ENCODE measurements at places on chromosomes 4 and X.

DNA sequence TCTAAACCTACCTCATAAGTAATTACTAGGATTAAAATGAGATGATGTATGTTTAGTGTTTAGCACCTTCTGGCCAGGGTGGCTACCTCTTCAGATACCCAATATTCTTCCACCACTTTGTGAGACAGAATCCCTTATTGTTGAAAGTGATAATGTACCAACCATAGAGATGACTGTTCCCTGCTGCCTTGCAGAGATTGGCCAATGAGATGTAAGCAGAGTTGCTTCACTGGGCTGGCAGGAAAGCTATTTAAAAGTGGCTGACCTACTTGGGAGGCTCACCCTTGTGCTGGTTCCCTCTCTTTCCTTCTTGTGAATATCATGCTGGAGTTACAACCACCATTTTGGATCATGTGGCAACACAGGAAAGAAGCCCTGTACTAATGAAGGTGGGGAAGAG, 58.9 kb downstream of the TMEM154 start:
- DNase-seq = no peak

- DNase-seq = no peak
These were observed 233.1 kb upstream of the SPRY1 start for GRCh38 chr4:123163501-123163900.

DNA sequence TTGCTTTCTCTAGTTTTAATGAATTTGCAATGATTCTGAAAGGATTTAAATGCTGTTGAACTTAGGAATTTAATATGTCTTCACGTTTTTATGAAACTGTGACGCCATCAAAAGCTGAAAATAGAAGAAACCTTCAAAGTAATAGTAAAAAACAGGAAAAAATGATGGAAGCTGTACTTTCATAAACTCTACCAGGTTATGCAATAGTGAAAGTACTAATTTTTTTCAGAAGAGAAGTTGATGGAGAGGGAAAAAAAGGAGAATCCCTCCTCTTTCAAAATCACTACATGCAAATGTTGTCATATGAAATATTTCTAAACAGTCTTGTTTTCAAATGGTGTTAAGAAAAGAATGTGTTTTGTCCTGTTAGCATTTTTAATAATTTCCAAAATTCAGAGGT, 73.6 kb downstream of the ZNF330 start:
- DNase-seq = no peak

DNA sequence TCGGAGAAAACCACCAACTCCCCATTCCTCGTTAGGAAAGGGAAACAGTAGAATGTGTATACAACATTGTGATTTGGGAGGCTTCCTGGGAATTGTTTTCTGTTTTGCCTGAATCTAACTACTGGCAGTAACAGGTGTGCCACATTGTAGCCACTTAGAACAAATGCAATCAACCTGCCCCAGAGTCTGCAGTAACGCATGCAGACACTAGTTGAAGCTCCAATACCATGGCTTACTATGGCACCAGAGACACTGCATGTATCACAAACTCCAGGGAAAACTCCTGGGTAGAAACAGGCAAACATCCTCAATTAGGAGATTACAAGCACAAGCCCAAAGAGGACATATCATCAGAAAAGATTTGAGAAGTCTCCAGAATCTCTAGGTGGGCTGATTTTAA, 154.2 kb upstream of the NEIL3 start:
- no peak for DNase-seq

DNA sequence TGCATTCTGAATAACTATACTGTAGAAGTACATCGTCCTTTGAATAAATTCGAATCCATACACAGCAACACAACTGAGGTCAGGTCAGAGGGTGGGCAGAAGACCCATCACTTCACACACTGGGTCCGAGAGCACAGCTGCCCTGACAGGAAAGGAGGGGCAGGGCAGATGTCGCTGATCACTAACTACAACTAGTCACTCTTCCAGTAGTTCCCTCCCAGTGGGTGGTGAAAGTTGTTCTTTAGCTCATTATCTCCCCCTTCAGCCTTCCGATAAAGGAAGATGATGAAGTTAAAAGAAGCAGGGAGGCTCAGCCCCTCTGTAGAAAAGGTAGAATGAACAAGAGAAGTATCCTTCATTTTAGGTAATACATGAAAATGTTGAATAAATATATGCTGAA, 278.9 kb downstream of the INPP4B start:
- DNase-seq = no peak

- DNase-seq = no peak
These were observed 50.0 kb downstream of the COX18 start for GRCh38 chr4:73019462-73020047.

- no peak for DNase-seq
These were observed 669.6 kb upstream of the PCDH10 start for GRCh38 chr4:132479543-132479942.

GRCh38 chr4:139609647-139610046, 53.6 kb upstream of the SETD7 start:
- no peak for DNase-seq

- DNase-seq = no peak
These were observed 38.6 kb upstream of the HMX1 start for GRCh38 chr4:8910100-8910821.

DNA sequence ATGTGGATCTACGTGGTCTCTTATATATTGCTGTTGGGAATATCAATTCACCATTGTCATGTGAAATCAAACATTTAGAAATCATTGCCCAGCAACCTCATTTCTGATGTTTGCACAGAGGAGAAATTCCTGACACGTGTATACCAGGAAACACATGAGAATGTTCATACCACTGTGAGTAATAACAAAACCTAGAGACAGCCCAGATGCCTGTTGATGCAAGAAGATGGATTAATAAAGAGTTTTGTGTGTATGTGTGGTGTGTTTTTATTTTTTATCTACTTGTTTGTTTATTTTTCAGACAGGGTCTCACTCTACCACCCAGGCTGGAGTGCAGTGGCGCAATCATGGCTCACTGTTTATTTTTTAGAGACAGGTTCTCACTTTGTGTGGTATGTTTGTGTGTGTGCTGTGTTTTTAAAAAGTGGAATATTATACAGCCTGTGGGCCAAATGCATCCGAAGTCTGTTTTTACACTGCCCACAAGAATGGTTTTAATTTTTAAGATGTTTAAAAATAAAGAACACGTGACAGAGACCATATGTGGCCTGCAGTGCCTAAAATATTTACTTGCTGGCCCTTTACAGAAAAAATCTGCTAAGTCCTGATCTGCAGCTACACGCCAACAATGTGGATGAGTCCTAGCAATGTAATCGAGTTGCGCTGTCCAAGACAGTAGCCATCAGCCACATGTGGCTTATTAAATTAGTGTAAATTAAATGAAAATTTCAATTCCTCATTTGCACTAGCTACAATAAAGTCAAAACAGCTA, 39.2 kb downstream of the TXLNG start:
- DNase-seq = no peak
